ENCODE measurements at places on chromosomes 5 and 9.

GRCh38 chr5:136058972-136059354, 30.2 kb downstream of the TGFBI start:
- DNase-seq: no peak

DNA sequence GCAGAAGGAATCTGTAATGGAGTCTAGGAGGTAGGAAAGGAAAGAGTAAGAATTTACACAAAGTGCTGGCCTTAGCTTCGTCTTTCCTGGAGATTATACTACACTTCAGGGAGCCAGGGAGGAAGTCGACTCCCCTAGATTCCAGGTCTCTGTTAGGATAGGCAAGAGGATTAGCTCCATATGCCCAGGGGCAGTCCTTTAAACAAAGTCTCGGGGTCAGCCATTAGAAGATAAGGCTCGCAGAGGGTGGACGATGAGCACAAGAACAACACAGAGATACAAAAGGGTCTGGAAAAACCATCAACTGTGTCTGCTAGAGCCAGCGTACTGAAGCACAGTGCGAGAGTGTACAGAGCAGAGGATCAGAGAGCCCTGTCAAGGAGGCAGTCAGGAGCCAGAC, 344.7 kb upstream of the TNC start:
- no peak for DNase-seq

DNA sequence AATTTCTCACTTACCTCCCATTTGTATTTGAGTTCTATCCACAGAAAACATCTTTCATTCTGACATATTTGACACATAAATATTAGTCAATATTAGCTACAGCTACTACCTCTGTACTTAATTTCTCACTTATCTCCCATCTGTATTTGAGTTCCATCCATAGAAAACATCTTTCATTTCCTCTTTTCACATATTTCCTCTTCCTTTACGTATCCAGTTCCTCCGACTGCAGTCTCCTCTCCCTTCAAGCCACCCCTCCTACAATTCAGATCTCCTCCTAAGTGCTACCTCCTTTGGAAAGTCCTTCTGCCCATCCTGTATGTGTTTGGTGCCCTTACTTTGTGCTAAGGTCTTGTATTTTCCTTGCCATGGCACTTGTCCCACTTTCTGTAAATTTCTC, 1.6 kb downstream of the SREK1IP1 start:
- no peak for DNase-seq

- no peak for DNase-seq
These were observed 29.0 kb upstream of the GOLM1 start for GRCh38 chr9:86128235-86128822.

DNA sequence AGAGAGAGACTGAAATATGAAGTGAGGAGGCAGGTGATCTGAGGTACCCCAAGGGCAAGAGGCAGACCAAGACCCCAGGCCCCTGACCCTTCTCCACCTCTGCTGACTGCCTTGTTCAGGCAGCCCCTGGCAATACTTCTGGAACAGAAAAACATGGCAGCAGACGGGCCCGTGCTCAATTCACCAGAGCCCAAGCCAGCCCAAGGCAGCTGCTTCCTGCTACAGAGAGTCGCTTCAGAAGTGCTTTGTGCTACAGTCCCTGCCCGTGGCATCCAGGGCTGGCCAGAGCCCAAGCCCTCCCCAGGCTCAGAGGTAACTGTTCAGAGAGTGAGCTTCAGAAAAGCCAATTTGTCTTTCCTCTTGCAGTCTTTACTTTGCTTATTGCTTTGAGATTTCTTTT, 151.4 kb upstream of the FSTL4 start:
- DNase-seq: no peak

- DNase-seq: no peak
These were observed 621 bp downstream of the FYB1 start for GRCh38 chr5:39218482-39219402.

GRCh38 chr5:80959138-80959537, 1.0 kb upstream of the RASGRF2 start:
- DNase-seq: no peak

DNA sequence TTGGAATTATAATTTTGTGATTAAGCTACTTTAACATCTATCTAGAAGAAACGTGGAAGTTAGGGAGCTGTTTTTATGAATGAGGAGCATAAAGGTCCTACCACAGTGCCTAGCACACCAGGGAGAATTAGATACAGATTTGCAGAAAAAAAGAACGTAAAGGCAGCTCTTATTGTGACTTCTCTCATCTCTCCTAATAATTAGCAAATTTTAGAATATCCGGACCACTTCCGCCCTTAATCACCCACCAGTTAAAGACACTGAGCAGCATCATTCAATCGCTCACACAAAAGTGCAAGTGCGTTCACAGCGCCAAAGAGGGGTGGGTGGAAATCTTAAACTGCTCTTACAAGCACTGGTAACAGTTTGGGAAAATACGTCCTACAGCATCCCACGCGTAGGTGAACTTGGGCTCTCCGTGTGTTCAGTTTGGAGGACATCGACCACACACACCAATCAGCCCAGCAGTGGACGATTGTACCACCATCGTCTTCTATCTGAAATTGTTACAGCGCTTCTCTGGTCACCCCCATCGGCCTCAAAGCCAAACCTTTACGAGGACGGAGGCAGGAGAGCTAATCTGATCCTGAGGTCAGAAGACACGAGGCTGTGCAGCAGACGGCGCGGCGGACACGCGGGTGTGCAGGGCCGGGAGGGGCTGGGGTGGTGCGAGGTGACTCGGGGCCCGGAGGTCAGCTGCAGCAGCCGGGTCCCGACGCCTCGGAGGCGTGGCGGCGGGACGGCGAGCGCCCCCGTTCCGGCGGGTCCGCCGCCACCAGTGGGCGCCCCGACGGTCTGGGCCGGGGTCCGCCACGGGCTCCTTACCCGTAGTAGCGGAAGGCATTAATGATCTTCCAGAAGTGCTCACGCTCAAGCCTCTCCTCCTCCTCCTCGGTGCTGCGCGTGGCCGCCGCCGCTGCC, 646 bp downstream of the CARNMT1 start:
- DNase-seq: peak; percentile 49

DNA sequence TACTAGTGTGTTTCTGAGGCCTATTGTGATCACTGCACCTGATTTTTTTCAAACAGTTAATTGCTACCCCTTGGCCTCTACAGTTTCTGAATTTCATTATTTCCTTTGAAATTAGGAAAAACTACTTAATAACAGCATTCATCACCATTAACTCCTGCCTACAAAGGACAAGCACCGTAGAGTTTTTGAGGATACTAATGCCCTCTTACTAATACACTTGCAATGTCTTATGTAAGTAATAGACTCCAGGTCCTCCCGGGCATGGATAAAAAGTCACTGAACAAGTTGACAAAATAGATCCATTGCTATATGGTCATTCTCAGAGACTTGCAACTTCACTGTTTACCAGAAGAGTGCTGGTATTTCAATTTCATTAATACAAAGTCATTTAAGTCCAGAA, 1172.5 kb downstream of the CDH12 start:
- DNase-seq: no peak

DNA sequence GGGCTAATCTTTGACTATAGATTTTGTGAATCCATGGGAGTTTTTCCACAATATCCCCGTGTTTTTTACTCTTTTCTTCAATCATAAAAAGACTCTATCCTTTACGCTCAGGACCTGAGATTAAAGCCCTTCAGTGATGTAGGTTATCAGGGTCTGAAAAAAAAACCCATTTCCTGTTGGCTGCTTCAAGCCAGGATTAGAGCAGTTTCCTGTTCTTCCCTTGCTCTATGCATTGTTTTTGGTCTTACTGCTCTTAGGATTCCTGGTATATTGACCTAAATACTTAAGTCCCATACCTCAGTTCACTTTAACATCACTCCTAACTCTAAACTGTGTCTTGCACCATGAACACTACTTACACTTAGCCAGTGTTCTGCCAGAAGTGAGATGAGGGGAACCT, 319.3 kb upstream of the CHD1 start:
- no peak for DNase-seq

All from activated CD8-positive, alpha-beta memory T cell treated with anti-CD3 and anti-CD28 coated beads, Interleukin-2, amount 50 U/mL, for 4 hours (primary cell).